ENCODE measurements at places on chromosomes 7 and 10. TPM values are rescaled to one million over a fixed set of nuclear protein-coding genes. Genes with fewer than 3 reads are reported as not detected.

Gene TMEM229A
- total RNA-seq = not detected

Gene EFCAB10
- not detected for total RNA-seq

Gene TLX1
- not detected for total RNA-seq

Gene HOXA5
- 7.8 TPM for total RNA-seq

Gene FGFBP3
- 1.6 TPM for total RNA-seq

Gene TYW1B
- total RNA-seq = 22.0 TPM
